Left renal pelvis (tissue), 4 donors: ENCODE measurements at places on chromosomes 3 and 15. TPM values are rescaled to one million over a fixed set of nuclear protein-coding genes. Genes with fewer than 3 reads are reported as not detected.
A peak's percentile ranks its signal among the peaks of the same experiment; 100 is the strongest.

Gene SLC7A14
- polyA plus RNA-seq: 2.7 TPM

GRCh38 chr3:5757213-5757804 is 569.8 kb downstream of the EDEM1 start:
- no peak for DNase-seq

Gene ACKR4
- polyA plus RNA-seq: 1.6 TPM

Gene RAB27A
- polyA plus RNA-seq: 20.3 TPM

DNA sequence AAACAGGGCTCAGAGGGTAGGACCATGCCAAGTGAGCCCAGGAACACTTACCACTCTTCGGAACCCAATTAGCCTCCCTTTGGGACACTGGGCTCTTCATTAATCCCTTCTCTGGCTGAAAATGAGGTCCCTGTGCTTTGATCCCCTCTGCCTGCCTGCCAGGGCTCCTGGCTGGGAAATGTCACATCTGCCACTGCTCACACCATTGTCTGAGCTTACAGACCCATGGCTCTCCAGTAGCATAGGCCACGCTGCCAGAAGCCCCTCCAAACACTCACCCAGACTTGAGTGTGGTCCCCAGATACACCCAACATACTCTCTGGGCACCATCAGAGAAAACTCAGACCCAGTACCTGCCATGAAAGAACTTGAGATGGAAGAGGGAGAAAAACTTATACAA is 287.3 kb downstream of the XXYLT1 start:
- DNase-seq: no peak

Gene WNT7A
- polyA plus RNA-seq: 0.14 TPM

DNA sequence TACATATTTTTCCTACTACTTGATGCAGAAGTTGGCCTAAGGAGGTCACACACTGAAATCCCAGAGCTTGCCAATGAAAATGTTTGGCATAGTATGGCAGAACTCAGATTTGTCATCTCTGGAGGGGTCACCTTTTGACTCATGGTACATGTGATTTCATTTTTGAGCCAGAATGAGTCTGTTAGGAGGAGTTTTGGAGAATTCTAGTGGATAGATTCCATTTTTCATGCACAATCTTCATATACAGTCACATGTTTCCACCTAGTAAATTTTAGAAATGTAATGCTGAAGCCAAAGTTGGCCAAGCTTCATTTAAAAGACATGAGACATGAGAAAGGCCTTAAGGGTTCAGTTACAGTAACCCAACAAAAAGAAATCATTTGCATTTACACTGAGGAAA is 97.8 kb upstream of the IGSF10 start:
- DNase-seq: no peak

DNA sequence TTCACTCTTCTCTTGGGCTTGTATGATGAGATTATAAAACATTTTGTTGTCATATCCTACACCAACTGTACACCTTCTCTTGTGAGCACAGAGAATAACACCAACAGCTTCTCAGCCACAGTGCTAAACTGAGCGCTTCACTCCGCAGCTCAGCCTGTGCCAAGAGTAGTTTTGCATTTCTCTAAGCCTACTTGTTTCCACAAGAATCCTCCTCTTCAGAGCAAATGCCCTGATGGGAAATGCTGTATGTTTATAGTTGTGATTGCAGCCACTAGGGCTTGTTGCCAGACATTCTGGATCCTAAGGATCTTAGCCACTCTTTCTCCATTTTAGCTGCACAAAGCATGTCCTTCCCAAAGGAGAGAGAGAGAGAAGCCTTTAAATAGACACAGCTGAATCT is 138.8 kb upstream of the PLXND1 start:
- DNase-seq: no peak

DNA sequence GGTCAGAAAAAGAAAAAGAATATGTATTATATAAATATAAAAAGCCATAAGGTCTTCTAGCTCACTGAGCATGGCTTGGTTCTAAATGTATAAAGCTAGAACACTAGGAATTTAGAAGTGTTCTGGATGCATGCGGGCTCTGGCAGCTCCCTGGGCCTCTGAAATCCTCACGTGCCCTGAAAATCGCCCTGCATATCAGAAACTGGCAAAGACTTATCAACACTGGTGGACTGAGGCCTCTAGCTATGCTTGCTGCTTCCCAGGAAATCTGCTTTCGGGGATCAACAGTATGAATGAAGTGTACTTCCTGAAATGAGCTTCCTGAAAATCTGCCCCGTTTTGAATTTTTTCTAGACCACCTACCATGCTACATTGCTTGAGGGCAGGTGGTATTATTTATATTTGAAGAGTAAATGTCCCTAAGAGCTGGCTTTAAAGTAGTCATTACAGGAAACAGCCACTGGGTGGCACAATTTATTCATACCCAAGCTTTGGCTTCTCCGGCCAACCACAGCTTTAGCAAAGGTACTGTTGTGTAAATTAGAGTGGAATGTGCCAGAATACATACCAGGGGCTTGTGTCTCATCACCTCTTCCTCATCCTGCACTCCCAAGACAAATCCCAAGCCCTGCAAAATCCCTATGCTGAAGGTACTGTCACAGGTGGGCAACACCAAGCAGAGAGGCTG is 17.7 kb downstream of the CRTAP start:
- DNase-seq: peak; percentile 49

Gene GOLGA6A
- 0.66 TPM for polyA plus RNA-seq

DNA sequence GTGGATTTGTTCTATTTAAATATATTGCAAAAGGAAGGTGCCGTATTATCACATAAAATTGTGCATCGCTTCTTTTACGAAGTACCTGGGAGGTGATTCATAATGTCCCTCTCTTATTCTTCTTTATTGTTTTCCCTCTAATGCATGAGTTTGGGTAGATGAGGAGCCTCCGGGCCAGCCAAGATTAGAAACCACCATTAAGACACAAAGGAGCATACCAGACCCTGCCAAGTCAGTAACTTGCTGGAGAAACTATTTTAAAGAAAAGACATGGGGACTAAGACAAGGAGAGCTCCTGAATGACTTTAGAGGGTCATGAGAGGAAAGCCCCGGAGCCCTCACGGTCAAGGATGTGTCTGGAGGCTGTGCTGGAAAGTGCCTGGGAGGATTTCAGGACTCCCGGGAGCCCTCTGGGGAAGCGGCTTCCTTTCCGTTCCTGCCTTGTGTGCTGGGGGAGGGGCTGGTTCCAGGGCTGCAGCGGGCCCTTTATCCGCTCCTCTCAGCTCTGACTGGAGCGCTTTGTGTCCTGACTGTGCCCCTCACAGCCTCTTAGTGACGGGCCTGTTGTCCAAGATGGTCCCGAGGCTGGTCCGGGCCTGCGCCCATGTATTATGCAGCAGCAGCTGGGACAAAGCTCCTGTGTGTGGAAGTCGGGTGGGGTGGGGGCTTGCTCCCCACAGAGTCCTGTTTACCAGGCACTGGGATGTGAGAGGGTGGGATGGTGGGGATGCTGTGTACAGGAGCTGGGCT is 35.7 kb downstream of the CORO2B start:
- no peak for DNase-seq

Gene ST8SIA2
- polyA plus RNA-seq: 6.1 TPM

- no peak for DNase-seq
Observed at GRCh38 chr3:63768888-63769287, 50.2 kb upstream of the C3orf49 start.

GRCh38 chr15:77513226-77513625 is 92.5 kb downstream of the HMG20A start:
- DNase-seq: no peak

DNA sequence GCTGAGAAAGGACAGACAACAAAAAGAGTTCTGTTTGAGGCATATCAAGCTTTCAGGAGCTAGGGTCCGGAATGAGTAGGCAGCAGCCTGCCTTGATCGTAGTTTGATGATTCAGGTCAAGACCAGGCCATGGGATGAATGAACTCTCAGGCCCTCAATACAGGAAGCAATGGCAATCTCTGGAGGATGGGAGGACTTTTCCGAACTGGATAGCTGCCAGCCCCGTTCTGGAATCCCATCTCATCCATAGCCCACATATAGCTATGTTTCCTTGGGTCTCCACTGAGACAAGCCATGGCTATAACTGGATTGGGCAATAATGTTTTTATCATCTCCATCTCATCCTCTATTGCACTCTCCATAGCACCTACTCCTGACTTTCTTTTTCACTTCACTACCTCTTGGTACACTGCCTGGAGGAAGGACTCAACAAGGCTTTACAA is 12.8 kb downstream of the AHSG start:
- no peak for DNase-seq

DNA sequence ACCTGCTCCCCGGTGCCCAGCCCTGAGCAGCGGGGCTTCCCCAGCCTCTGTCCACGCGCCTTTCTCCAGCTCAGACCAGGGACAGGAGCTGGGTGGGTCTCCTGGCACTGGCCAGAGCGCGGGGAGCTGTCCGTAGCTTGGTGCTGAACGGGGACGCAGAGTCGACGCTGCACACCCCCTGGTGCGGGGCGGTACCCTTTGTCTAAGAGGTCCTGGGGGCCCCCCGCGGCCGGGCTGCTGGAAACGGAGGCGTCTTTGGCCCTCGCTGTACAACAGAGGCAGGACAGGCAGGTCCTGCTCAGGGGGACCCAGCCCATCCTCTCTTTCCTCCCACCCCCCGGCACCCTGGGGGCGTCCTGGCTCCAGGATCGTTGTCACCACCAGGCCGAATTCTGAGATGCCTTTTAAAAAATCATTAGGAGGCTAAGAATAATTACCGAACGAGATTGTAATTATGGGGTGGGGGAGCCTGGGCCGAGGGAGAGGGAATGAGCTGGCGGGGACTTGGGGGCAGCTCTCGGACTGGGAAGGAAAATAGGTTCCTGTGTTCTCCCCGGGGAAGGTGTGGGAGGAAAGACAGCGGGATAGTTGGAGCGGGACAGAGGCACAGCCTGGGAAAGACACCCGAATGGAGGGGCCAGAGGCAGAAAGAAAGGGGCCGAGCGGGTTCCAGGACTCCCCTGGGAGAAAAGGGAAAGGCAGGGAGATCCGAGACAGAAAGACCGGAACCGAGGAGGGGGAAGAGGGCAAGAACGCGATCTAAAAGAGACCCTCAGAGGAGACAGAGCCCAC is 4.1 kb upstream of the SKOR1 start:
- DNase-seq: no peak

DNA sequence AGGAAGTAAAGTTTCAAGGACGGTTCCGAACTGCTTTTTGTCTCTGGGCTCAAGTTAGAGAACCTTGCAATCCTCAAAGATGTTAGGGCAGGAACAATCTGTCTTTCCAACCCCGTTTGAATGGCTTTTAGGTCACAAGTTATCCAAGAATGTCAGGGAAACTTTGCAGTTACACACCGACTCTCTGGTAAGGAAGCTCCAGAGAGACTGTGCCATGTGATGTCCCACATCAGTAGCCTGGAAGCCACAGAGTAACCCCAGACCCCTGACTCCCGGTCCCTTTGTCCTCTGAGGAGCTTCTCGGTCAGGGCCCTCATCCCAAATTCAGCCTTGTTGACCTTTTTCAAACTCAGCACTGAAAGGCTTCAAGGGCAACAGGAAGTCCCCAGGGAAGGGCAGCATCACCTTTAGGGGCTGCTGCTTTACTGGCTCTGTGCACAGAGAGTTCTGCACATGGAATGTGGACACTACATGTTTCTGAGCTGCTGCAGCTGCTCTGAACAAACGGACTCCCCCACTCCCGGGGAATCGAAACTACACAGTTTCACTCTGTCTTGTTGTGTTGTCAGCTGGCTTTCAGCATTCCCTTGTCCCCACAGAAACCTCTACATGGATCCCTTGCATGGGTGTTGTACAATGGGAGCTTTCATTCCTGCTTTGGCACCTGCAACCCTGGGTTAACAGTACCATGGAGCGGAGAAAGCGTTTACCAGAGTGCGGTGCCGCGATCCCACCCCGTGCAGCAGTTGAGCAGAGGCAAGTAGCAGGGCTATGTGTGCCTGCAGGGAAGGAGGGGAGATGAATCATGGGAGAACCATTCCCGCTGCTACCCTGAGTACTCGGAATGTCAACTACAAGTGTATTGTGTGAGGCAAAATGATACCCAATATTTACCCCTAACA is 408.2 kb upstream of the THBS1 start:
- no peak for DNase-seq

Gene CSTA
- polyA plus RNA-seq: 0.53 TPM

GRCh38 chr15:57041416-57041815 is 123.0 kb downstream of the TCF12 start:
- no peak for DNase-seq

DNA sequence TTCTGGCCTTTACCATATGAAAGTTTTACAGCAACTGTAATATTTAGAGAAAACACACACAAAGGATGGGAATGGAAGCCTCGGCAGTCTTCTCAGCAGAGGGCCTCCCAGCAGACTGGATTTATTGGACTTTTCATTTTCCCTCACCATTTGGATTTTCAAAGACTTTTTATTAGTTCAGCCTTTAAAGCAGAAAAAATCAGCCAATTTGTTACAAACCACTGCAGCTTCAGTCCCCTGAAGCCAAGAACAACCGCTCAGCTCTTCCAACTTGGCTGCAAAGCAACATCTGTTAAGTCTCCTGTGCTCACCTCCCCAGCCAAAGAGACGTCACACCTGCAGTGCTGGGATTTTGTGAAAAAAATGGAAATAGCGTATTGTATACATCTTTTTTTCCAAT is 120.8 kb downstream of the GMPS start:
- no peak for DNase-seq

DNA sequence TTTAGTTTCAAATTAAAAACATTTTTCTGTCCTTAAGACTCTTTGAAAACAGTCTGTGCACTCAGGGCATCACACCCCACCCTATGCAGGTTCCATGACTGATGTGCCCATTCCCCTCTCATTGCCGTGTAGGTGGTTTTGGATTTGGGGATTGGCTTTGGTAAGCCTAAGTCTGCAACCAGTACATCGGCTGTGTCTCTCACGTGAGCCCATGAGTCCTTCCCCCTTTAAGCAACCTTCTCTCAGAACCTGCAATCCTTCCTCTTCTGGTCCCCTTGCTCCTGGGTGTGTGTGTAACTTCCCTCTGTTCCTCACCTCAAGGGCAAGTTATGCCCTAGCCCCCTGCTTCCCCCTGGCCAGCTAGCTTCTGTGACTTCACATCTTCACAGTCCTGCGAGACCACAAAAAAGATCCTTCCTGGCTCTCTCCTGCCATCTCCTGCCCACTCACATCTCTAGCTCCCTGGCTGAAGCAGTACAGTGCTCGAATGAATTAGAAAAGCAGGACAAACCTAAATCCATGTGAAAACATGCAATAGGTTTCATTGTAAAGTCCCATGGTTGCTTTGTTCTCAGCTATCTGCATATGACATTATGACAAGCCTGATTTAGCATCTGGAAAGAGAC is 126.7 kb downstream of the UACA start:
- DNase-seq: no peak

Gene CPN2
- polyA plus RNA-seq: 0.16 TPM

DNA sequence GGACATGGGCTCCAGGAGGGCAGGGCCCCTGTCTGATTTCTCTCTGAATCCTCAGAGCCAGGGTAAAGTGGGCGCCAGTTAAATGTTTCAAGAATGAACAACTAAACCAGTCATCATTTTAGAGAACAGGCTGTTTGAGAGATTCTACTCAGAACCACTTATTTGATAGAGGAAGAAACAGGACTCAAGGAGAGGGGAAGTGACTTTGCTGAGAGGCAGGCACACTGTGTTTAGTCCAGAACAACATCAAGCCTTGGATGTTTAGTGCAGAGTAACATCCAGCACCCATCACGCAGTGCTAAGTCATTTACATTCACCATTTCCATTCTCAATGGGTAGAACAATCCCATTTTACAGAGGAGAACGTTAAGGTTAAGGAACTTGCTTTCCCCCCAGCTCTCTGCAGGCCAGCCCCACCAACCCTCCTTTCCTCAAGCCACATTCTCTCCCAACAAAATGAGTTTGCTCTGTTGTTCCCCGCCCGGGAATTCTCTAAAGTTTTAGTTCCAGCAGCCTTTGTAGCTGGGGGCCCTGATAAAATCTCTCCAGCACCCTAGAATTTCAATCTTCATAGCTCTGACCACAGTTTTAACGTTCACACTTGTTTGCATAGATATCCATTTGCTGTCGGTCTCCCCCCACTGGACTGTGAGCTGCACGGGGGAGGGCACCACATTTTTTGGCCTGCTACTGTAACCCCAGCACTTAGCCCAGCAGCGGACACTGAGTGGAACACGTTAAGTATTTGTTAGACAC is 962 bp downstream of the NMNAT3 start:
- DNase-seq: no peak
